NCI-H510A (cell line): ENCODE measurements at places on chromosomes 2 and 18.
A peak's percentile ranks its signal among the peaks of the same experiment; 100 is the strongest.

DNA sequence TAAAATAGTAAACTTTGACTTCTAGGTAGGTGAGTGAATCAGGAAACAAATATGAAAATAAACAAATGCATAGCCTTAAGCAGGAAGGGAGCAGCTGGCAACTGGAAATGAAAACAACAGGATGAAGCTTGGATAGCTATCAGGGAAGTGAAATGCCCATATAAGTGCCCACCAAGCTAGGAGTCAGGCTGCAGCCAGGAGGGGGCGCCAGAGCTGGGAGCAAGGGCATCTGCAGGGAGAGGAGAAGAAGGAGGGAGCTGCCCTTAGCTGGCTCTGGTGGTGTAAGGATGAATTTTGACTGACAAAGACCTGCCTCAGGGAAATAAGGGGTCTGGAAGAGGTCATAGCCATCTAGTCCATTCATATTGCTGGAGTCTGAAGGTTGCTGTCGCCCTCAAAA, 298.3 kb downstream of the TDRD15 start:
- no peak for DNase-seq

GRCh38 chr2:157841485-157841884, 34.6 kb downstream of the ACVR1 start:
- DNase-seq: no peak

DNA sequence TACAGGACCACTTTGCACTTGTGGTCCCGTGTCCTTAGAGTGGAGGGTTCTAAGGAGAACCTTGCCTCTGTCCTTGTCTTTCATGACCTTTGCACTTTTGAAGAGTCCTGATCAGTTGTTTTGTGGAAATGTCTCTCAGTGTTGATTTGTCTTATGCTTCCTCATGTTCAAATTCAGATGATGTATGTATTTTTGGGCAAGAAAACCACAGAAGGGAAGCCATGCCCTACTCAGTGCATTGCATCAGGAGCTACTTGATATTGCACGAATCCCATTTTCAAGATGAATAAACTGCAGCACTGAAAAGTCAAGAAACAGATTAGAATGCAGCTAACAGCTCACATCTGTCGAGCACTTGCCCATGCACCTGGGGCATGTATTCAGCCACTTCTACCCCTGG, 152.2 kb downstream of the INHBB start:
- DNase-seq: no peak

DNA sequence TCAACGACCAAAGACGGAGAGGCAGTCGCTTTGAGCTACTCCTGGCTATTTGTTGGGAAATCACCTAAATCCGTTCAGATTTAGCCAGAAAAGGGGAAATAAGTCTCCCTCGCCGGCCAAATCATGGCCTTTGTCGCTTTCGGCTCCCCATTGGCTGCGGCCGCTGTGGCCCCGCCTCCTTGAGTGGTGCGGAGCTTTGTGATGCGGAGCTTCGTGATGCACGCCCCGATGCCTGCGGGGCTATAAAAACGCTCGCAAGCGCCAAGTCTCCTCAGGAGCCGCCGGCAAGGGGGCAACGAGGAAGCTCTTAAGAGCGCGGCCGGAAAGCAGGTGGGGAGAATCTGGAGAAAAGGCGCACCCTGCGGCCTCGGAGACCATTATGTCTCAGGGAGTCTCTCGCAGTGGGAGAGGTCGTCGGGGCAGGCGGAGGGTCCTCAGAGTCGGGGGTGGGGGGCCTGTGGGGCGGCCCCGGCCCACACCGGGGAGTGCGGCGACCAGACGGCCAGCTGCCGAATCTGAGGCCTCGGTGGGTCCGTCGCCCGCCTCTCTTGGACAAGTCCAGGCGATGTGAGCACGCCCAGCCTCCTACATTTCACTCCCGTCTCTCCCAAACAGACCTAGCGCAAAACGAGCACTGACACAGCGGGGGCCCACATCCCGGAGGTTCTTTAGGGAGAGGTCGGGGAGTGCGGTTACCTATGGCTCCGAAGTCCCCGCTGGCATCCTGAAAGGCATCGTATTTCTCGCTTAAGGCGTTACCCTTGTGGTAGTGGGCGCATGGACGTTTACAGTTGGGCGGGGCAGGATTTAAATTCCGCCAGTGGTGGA, at the start of gene CABYR:
CABYR (plus strand) TSS at position 274 of the 828 bp plus-strand sequence. CDS start 4,053 bp downstream, outside the sequence.
- peak; percentile 62 for DNase-seq

GRCh38 chr2:222912117-222912516, 51.3 kb downstream of the ACSL3 start:
- no peak for DNase-seq

DNA sequence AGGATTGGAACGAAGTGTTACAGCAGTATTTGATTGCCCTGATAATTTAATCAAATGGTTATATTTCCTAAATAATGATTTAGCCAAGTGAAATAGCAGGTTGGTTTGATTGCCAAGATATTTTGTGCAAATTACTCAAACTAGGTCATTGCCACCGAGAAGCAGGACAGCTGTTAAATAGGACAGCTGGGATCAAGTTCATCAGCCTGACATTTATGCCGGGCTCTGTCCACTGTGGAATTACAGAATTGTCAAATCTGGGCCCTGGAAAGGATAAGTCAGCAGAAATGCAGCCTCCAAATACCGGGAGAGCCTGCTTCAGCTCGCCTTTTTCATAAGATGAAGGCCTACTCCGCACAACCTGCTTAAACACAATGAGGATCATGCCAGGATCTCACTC, 73.9 kb upstream of the RPL31 start:
- DNase-seq: no peak

- DNase-seq: no peak
These were observed 73.2 kb upstream of the SMAD2 start for GRCh38 chr18:48003426-48004349.

DNA sequence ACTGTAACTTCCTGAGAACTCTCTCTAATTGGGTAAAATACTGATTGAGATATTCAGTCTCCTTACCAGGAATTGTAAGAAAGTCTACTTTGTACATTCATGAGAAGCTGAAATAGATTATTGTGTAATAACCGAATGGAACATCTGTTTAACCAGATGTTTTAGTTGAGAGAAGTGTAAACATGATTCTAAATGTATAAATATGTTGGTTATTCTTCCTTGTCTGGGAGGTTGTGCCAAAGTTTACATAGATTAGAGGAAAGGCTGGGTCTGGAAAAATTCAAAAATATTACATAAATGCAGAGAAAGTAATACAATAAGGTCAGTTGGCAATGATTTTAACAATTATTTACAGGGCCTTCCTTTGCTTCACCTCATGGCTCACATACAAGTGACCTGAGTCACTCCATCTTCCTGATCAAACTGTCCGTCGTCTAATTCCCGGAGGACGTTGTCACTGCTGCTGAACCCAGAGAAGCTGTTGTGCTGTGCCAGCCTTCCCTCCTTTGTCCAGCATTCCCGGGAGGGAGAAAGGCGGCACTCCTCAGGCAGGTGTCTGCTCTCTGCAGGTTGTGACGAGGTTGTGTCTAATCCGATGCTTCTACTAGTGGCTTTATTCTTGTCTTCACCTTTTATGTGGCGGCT, 55.9 kb downstream of the MOB4 start:
- no peak for DNase-seq

DNA sequence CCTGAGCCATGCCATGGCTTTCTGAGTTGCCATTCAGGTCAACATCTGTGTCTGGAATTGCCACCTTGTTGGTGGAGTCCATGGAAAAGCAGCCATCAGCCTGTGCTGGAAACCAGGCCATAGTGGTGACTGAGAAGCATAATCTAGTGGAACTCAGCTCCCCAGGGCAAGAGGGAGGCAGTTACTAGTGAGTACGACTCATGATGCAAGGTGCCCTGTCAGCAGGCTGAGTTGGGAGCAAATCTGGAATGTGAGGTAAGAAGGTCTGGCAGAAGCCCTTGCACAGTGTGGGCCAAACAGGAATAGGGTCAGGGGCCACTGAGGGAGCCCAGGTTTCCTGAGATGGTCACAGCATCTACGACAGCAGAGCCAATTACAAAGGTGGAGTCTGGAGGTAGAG, 37.1 kb downstream of the SULT1C2 start:
- no peak for DNase-seq

DNA sequence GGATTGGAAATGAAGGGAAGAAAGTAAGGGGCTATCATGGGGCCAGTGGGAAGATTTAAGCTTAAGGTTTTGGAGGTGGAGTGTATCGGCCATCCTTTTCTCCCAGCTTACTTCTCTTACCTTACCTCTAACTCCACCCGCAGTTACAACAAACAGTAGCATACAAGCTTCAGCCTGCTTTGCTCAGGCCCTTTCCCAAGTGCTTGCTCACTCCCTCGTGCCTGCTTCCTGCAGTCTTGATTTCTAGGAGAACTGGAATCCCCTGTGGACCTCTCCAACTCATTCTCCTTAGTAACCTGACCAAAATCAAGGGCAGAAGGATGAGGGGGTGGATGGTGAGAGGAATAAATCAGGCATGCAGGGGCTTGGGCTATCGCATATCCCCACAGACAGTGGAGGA, 5.8 kb upstream of the LYG2 start:
- no peak for DNase-seq

DNA sequence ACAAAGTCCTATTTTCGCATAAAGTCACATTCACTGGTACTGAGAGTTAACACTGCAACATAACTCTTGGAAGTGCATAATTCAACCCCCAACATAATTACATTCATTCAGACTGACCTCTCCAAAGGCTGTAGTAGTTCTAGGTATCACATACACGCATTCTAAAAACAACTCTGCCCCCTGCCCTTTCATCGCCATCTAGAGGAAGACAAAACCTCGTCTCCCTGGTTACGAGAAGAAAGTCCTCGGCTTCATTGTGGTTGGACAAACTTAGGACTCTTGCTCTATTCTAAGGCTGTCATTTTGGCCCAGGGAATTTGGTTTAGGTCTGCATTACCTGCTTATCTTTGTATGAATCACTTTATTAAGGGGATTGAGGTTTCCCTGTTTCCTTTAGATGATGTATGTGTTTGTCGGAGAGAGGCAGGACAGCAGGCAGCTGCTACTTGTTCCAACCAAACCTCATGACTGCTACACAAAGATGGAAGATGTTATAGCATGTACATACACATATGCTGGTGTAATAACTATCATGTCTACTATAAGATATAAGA, 215.4 kb upstream of the NRXN1 start:
- DNase-seq: no peak

GRCh38 chr2:73020657-73021370, 50.7 kb downstream of the SFXN5 start:
- no peak for DNase-seq

DNA sequence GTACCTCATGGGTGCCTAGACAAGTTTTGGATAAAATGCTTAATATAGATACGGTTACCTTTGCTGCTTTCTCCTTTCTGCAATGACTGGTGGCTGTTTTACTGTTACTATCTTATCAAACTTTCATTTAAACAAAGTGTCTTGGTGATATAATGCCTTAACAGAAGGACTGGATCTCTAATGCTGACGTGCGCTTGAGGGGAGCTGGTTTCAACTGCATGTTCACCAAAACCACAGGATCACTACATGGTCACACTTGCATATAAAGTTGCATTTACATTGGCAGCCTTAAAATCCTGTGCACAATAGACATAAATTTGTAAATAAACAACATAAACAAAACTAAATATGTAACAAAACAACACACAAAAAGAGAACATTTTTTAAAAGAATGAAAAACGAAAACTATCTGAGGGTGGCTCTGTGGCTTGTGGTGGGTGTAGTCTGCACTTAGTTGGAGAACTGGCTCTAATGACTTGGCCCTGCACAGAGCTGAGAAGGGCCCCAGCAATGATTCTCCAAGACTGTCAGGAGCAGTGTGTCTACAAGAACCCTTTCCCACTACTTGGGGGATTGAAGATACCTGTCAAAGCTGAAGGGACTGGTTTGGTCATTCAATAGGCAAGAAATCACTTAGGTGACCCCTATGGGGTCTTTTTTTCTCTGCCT, 135.5 kb downstream of the UXS1 start:
- no peak for DNase-seq

- no peak for DNase-seq
These were observed 52.6 kb downstream of the COL6A3 start for GRCh38 chr2:237361194-237362004.

- no peak for DNase-seq
These were observed 36.2 kb downstream of the SPATS2L start for GRCh38 chr2:200342654-200343053.

DNA sequence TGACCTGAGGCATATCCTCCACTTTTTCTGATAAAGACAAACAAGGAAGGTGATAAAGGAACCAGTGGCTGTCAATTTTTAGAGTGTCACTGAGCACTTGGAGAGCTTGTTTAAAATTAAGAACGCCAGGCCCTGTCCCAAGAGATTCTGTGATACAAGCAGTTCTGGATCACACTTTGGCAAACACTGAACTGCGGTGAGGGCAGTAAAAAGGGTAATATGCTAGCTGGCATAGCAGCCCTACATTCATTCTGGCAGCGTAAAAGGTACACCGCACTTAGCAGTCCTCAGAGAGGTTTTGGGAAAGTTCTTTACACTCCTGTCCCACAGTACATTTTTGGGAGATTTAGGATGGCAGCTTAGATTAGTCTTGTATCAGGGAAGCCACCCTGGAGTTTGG, 101.3 kb upstream of the CCDC150 start:
- no peak for DNase-seq

GRCh38 chr2:217804338-217804737, 198.5 kb downstream of the TNS1 start:
- no peak for DNase-seq

DNA sequence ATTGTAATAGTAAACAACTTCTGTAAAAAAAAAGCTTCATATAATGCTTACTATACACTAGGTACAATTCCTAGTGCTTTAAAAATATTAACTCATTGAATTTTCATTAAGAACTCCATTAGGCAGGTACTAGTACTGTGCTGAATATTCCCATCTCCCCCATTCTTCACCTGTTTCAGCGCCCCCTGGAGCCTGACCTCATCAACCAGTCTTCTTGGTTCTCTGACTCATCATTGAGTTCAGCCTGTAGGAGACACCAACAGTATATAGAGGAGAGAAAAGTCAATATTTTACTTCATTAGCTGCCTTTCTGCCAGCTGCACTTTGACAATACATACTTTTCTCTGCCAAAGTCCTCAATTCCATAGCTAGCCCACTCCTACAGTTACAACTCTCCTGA, 1009.9 kb upstream of the KLHL29 start:
- DNase-seq: no peak

DNA sequence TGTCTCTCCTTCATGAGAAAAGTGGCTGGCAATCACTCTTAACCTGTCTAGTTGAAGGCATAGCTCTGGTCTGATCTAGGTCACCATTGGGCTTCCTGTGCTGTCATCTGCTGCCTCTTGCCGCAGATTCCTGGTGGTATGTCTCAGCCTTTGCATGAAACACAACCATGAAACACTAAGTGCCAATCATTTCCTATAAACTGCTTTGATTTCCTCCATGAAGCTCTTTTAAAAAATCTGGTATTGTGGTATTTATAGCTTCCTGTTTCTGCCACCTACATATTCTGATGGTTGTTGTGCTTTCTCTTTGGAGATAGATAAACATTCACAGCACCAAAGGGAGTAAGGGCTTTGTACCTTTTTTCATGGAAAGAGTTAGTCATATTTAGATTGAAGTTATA, 120.0 kb upstream of the EPC2 start:
- DNase-seq: no peak

DNA sequence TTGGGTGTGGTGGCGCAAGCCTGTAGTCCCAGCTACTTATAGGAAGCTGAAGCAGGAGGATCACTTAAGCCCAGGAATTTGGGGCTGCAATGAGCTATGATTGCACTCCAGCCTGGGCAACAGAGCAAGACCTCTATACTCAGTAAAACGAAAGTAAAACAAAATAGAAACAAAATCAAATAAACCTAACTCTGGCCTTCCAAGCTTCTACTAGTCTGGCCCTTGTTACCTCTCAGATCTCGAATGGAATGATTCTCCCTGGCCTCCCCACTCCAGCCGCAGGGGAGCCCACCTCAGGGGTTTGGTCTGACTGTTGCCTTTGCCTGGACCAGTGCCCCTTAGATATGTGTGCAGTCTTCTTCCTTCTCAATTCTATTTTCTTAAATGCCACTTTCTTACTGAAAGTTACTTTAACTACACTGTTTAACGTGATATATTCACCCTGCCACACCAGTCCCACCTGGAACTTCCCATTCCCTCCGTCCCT, 160.0 kb upstream of the GCFC2 start:
- no peak for DNase-seq
